ENCODE measurements at places on chromosomes 11 and 22. TPM values are rescaled to one million over a fixed set of nuclear protein-coding genes. Genes with fewer than 3 reads are reported as not detected.

MRGPRF gene
- 0.08 TPM for polyA plus RNA-seq

OR56A1 gene
- not detected for polyA plus RNA-seq

UPK3A gene
- not detected for polyA plus RNA-seq

RBM7 gene
- polyA plus RNA-seq = 20.3 TPM

TMEM121B gene
- polyA plus RNA-seq = 0.05 TPM

SPTBN2 gene
- polyA plus RNA-seq = 10.9 TPM

OR5L1 gene
- not detected for polyA plus RNA-seq

C22orf31 gene
- polyA plus RNA-seq = not detected

OR5A1 gene
- not detected for polyA plus RNA-seq

VWCE gene
- polyA plus RNA-seq = 0.34 TPM

FXYD6 gene
- polyA plus RNA-seq = 0.35 TPM

PTS gene
- polyA plus RNA-seq = 38.4 TPM

KCNQ1OT1 gene
- 0.01 TPM for polyA plus RNA-seq

- DNase-seq = no peak
Observed at GRCh38 chr22:21834869-21835268, 32.6 kb downstream of the MAPK1 start.

- no peak for DNase-seq
Observed at GRCh38 chr11:24688981-24689380, 192.1 kb downstream of the LUZP2 start.

GRCh38 chr11:121336279-121336937 is 43.8 kb downstream of the SC5D start:
- DNase-seq = no peak

GRCh38 chr11:129067454-129067853 is 124.7 kb downstream of the ARHGAP32 start:
- DNase-seq = peak; percentile 23

GRCh38 chr22:31327806-31328543 is 18.2 kb downstream of the PATZ1 start:
- peak; percentile 61 for DNase-seq

GRCh38 chr11:36492724-36493304 is 17.3 kb downstream of the TRAF6 start:
- peak; percentile 26 for DNase-seq

DNA sequence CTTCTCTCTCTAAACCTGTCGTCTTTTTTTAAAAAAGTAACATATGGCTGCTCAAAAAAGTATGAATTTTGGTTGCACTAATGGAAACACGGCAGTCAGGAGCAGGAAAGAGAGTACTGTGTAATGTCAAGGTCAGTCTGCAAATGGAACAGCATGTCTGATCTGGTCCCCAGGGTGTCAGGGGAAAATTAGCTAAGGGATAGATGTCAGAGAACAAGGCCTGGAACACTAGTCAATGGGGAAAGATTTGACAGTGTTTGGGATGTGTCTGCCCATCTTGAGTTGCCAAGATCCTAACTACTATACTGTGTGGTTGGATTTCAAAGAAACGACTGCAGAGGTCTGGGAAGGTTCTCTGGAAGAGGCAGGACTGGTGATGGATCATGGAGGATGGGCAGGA is 65.7 kb upstream of the PHOX2A start:
- DNase-seq = no peak

DNA sequence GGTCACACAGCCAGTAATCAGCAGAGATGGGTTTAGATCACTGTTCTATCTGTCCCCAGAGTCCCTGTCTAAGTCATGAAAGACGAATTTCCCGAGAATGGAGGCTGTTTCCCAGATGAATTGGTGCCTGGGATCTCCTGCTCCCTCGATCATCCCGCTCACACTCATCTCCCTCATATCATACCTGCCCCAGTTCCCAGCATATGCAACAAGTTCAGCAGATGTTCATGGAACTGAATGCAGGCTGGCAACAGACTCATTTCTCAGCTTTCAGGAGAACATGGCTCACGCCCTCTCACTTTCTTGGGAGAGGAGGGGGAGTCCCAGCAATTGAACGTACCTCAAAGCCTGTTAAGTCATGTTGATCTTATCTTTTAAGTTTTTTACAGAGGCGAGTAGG is 22.1 kb downstream of the CD6 start:
- no peak for DNase-seq

GRCh38 chr11:129840236-129840635 is 24.6 kb downstream of the TMEM45B start:
- no peak for DNase-seq

GRCh38 chr22:49417833-49418232 is 409.8 kb downstream of the BRD1 start:
- no peak for DNase-seq

DNA sequence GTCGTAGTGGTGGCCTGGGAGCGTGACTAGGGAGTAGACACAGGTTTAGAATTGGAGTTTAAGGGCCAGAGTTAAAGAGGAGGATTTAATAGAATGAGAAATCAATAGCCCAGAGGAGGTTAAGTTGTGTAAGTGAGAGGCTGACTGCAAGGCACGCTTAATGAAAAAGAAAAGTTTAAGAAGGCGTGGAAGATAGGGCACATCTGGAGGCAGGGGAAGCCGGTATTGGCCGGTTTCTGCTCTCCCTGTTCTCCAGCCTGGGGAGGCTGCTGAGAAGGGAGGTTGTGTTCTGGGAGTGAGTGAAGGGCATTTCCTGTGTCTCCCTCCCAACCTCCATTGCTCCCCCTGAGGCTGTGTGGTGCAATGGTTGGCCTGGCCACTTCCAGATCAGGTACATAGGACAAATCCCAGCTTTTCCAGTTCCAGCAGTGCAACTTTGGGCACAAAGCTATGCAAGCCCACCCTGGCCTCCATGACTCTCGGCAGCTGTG is 6.3 kb downstream of the GRIK4 start:
- DNase-seq = no peak

DNA sequence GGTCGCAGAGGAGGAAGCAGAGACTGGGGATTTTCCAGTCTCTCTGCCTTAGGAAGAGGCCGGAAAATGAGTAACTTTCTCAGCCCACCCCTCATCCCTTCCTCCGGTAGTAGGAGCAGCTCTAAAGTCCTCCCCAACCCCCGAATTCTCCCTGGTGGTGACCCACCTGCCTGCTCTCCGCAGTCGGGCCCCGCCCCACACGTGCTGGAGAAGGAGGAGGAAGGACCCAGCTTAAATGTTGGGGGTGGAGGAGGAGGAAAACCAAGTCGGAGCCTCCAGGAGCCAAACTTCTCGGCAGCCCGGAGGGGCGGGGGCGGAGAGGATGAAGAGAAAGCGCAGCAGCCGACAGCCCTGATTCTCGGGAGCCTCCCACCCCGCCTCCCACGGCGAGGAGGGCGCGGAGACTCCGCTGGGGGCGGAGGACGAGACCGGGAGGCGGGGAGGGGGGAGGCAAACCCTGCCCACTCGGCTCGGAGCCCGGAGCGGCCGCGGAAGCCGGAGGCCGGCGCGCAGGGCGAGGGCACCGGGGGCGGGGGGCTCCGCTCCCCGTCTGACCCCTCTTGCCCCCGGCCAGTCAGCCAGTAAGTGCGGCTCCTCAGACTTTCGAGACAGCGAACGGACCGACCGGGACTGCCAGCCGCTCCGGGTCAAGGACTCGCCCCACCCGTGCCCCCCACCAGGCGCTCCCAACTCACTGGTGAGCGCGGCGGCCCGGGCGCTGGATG is at the start of gene TPBGL:
Gene TPBGL, plus strand, starts transcription at position 464 of the 725 bp plus-strand sequence. CDS start 276 bp downstream, outside the sequence.
- DNase-seq = no peak

DNA sequence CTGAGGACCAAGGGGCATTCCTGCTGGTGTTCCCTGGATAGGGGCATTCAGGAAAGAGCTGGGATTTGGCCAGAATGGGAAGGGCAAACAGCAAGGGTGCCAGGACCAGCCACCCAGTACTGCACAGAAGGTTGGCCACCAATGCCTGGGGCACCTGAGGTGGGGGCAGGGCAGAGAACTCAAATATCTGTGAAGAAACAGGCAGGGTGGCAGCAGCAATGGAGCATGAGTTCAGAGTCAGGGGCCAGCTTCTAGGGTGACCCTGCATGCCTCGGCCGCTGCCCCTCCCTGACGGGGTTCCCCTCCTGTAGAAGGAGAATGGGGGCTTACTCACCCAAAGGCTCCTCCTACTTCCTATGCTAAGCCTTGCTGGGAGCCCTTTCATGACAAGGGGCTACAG is 79.3 kb upstream of the SHANK2 start:
- DNase-seq = no peak

DNA sequence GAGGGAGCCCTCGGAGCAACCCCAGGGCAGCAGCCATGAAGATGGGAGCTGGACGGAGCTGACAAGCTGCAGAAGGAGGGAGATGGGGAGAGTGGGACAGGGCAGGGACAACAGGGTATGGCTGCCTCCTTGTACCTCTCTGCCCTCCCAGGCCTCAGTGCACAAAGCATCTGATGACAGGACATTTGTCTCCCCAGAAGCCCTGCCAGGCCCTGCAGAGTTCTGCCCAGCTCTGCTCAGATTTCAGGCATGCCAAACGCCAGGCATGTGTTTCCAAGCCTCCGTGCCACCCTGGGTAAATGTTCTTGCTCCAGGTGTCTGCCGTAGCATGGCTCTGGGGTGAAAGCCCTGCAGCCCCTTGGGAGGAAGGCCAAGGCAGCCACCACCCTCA is 1.1 kb upstream of the IFITM10 start:
- no peak for DNase-seq

- no peak for DNase-seq
Observed at GRCh38 chr11:14444441-14445189, 55.0 kb downstream of the COPB1 start.

DNA sequence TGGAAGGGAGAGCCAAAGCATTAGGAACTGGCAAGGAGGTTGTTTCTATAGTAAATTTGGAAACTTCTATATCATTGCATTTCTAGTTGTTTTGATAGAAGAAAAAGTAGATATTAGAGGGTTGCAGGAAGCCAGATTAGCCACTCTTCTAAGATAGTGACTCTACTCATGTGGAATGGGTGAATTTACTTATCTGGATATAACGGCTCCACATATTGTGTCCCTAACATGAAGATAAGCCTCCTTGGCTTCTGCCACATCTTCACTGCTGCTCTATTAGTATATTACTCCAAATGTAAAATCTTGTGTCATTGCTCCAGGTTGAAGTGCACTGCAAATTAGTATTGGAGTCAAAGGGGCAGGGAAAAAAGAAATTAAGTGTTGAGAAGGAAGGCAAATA is 283.3 kb downstream of the CASP12 start:
- DNase-seq = no peak

DNA sequence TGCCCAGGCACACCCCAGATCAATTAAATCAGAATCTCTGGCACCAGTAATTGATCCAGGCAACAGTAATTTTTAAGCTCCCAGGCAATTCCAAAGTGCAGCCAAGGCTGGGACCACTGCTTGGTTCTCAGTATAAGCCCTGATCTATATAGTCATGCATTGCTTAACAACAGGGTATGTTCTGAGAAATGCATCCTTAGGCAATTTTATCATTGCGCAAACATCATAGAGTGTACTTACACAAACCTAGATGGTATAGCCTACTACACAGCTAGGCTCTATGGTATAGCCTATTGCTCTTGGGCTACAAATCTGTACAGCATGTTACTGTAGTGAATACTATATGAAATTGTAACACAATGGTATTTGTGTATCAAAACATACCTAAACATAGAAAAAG is 651 bp upstream of the C11orf42 start:
- DNase-seq = no peak
